ENCODE measurements at places on chromosomes 6 and 20. TPM values are rescaled to one million over a fixed set of nuclear protein-coding genes. Genes with fewer than 3 reads are reported as not detected.

The BPIFB2 gene
- not detected for total RNA-seq

The TULP1 gene
- not detected for total RNA-seq

- DNase-seq: no peak
Observed at GRCh38 chr20:1809611-1810510, 85.3 kb upstream of the SIRPA start.

The C6orf163 gene
- 0.64 TPM for total RNA-seq

DNA sequence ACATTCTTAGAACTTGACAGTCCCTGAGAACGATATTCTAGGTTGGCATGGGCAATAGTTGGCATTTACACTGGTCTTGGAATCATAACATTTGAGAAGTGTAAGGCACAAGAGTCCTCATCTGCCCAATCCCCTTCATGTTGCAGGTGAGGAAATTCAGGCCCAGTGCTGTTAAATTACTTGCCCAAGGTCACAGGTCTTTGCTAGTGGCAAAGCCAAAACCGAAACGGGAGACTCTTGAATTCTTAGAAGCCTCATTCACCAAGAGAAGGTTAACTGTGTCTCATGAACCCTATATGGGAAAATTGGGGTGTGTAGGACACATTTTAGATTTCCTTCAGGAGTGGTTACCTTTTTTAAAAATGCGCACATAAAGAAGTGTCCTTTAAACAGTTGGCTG lies 7.2 kb downstream of the E2F3 start:
- DNase-seq: no peak

DNA sequence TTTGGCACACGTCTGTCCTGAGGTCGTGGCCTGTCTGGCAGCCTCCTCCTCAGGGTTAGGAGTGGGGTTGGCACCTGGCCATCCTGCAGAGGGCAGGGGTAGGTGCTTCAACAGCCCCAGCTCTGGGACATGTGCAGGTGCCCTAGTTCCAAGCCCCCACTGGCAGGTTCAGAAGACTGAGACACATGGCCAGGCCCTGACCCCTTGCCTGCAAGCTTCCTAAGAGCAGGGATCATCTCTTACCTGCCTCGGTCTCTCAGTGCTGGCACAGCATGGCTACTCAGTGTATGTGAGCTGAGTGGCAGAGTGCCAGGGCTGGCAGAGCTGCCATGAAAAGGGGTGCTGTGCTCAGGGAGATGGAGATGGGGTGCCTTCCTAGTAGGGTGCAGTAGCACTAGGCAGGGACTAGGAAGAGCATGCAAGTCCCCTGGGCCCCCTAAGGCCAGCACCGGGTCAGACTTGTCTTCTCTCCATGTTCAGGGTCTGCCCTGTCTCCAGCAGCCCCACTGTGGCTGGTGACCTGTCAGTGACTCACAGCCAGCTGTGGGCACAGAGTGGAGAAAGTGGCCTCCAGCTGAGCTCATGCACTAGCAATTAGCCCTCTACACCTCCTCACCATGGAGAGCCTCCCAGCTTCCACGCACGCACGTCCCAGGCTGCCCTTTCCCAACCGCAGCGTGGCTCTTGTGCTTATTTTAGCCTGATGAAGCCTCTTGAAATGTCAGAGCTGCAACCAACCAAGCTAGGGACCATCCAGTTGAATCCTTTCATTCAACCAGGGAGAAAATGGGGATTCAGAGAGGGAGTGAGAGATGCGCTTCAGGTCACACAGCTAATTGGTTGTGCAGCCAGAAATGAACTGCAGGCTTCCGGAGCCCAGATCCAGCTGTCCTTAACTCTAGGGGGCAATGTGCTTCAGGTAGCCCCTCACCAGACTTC lies 116.6 kb downstream of the MRPL14 start:
- no peak for DNase-seq

- no peak for DNase-seq
Observed at GRCh38 chr20:18057101-18057993, at the start of gene OVOL2. Gene OVOL2 (minus strand): TSS chr20:18057916. CDS start chr20:18057634, 282 bp downstream.

The LRRN4 gene
- total RNA-seq: not detected

DNA sequence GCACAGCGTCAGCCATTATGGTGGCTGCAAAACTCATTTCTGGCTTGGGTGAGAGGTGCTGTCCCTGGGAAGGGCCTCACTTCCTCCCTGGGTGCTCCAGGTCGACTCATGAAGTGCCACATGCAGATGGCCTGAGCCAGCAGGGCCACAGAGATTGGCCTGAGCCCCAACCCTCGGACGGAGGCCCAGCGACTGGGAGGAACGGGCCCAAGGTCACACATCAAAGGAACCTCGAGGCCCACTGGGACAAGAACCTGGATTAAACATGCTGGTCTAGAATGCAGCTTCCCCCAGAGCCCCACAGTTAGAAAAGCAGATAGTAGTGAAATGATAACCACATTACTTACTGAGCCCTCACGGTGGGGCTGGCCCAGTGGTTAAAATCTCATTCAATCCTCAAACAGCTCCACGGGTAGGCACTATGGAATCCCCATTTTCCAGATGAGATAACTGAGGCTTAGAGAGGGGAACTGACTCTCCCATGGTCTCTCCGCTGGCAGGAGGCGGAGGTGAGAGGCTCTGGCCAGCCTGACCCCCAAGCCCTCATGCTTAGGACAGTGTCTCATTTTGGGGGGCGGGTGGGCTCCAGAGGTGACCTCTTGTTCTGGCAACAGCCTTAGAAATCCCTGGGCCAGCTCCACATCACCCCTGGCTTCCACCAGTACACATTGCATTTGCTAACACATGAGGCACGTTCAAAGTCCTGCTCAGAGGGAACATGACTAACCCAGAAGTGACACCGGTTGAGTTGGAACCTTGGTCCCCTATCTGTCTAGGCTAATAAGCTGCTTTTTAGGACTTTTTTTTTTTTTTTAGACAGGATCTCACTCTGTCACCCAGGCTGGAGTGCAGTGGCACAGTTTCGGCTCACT lies 53.0 kb downstream of the SRC start:
- DNase-seq: no peak

DNA sequence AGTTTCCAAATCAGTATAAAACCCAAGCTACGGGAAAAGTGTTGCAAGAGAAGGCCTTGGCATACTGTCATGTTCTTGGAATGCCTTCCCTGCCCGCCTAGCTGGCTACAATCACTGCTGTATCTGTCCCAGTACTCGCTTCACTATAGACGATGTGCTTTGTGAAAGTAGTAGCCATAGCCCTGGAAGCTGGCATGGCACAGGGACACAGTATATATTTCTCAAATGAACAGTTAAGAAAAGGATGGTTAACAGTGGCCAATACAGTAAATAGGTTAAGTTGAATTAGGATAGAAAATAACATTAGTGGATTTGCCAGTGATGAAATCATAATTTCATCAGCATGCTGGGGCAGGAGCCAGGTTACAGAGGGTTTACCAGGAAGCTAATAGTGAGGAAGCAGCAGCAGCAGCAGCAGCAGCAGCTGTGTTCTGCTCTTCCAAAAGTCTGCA lies 499.3 kb downstream of the CDKAL1 start:
- DNase-seq: no peak

Measured in activated naive CD4-positive, alpha-beta T cell treated with anti-CD3 and anti-CD28 coated beads, Interleukin-2, amount 50 U/mL, for 72 hours (primary cell).